ENCODE measurements at places on chromosomes 12 and 14.
A peak's percentile ranks its signal among the peaks of the same experiment; 100 is the strongest.

DNA sequence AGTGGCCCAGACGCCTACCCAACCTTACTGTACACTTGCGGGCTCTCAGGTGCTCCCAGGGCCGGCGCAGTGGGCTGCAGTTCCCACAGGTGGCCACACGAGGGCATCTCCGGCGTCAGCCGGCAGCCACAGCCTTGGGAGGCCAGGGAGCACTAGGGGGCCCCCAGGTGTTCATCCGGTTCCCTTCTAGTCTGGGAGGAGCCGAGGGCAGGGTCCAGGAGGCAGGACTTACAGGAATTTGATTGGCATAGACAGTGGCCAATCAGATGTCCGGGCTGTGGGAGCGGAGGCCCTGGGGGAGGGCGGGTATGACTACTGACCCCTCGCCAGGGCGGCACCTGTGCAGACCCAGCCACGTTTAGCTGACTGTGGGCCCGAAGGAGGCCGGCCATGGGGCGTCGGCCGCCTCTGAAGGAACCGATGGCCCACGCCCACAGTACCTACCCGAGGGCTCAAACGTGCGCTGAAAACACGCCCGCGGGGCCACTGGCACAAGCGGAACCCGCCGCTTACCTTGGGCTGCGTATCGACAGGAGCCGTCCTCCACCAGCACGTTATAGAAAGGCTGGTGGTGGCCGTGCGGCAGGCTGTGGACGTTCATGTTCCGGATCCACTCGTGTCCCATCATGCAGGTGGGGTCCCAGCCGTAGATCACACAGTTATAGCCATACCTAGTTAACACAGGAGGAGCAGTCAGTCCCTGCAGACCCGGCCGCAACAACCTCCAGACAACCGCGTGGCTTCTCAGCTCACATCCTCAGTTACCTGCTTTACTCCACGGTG lies 34.8 kb downstream of the FBXO21 start:
- no peak overlapping the region for H3K4me3 ChIP-seq
- peaks cover 61% of the 10 kb centered on the region for H3K36me3 ChIP-seq
- H3K27me3 ChIP-seq: no peaks in the 10 kb centered on the region
- peak; percentile 28 for DNase-seq

DNA sequence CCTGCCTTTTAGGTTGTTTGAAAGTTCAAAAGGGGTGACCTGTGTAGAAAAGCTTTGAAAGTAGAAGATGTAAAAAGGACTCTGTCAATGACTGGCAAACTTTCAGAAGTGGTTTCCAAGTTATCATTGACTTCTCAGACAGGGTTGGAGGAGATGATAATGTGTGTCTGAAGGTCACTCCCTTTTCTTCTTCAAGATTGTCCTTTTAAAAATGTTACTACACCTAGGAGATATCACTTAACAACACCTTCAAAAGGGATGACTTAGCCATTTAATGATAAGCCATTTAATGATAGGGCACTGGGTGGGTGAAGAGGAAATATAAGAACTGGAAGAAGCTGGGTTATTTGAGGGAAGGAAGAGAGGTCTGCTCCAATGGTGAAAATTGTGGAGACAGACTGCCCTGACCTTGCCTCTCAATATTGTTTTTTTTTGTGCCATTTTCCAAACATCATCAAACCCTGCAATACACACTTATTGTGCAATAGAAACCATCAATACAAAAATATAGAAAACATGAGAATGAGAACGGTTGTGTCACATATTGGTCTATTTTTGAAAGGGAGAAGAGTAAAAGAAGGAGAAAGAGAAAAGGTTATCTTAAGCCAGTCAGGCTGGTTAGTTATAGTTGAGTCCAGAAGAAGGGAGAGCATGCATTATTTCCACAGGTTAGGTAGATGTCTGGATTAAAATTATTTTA lies 38.8 kb downstream of the BEST3 start:
- H3K4me1 ChIP-seq: peaks cover 17% of the 10 kb centered on the region
- no peak overlapping the region for H3K4me3 ChIP-seq
- H3K27me3 ChIP-seq: no peaks in the 10 kb centered on the region

DNA sequence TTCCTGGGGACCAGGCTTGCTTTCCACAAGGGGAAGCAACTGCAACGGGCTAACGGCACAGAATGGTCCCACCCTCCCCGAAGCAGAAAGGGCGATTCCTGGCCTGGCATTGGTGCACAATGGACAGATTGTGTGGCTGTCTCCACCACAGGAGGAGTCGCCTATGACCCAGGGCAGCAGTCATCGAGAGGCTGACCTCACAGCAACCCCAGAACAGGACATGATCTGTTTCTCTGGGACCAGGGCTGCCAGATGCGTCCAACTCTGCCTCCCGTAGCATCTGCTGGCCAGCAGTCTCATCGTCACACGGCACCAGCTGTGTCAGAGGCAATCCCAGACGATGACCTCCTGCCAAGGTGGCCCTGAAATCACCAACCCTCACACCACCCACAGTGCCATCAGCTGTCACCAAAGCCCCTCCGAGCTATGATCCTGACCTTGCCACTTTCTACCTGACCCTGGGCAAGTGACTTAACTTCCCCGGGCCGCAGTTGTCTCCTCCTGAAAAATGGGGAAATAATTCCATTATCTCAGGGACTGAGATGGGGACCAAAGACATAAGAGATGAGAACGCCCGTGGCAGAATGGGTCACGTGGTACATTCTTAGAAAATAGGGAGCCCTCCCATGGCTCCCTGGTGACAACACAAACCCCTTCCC lies 86.7 kb downstream of the CHGA start:
- peaks cover 5% of the 10 kb centered on the region for H3K36me3 ChIP-seq
- no peak for DNase-seq
- no peaks in the 10 kb centered on the region for H3K27me3 ChIP-seq
- H3K4me1 ChIP-seq: peaks cover 47% of the 10 kb centered on the region
- H3K27ac ChIP-seq: no peak overlapping the region

DNA sequence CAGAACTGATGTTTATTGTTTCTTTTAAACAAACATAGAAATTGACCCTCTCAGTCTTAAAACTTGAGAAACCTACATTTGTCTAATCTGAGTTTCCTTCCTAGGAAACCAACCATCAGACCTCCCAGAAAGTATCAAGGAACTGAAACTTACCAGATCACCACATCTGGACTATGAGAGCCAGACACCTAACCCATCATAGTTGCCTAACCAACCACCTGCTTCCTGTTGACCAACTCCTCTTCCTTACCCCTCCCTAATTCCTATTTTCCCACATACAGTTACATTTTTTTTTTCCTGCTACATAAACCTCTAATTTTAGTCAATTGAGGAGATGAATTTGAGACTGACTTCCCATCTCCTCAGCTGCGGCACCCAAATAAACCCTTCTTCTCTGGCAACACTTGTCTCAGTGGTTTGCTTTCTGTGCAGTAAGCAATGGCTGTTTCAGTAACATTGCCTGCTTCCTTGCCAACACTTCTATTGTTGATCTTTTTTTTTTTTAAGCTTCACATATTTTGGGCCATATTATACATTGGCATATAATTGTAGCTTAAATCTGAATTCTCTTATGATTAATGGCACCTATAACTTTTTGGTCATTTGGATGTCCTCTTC lies 34.3 kb downstream of the KLRD1 start:
- H3K27me3 ChIP-seq: no peaks in the 10 kb centered on the region
- H3K4me1 ChIP-seq: peaks cover 7% of the 10 kb centered on the region
- DNase-seq: peak; percentile 3
- no peak overlapping the region for H3K4me3 ChIP-seq

- no peaks in the 10 kb centered on the region for H3K4me1 ChIP-seq
- H3K36me3 ChIP-seq: no peaks in the 10 kb centered on the region
- H3K27me3 ChIP-seq: no peaks in the 10 kb centered on the region
- H3K27ac ChIP-seq: no peak overlapping the region
These were observed 432.6 kb downstream of the LRIG3 start for GRCh38 chr12:58487678-58488161.

DNA sequence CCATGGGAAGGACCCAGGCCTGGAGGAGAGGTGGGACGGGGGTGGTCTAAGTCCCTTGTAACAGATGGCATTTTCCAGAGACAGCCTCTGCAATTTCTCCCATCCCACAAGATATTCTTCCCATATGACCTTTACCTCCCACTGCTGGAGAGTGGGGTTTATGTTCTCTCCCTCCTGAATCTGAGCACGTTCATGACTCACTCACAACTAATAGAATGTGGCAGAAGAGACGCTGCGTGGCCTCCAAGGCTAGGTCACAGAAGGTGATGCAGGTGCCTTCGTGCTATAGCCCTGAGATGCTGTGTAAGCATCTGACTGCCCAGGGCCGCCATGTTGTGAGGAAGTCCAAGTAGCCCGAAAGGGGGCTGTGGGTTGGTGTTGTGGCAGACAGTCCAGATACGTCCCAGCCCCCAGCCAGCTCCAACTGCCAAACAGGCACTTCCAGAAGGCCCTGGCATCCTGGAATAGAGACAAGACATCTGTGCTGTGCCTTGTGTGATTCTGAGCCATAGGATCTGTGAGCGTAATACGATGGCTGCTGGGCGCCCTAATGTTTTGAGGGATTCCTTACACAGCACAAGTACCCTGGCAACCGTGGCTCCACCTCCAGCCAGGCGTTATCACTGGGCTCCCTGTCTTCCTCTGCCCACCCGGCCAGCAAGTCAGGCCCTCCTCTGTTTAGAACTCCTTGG lies 56.1 kb upstream of the NCOR2 start:
- peaks cover 40% of the 10 kb centered on the region for H3K4me1 ChIP-seq
- no peaks in the 10 kb centered on the region for H3K27me3 ChIP-seq
- no peak overlapping the region for H3K4me3 ChIP-seq
- no peak for DNase-seq

DNA sequence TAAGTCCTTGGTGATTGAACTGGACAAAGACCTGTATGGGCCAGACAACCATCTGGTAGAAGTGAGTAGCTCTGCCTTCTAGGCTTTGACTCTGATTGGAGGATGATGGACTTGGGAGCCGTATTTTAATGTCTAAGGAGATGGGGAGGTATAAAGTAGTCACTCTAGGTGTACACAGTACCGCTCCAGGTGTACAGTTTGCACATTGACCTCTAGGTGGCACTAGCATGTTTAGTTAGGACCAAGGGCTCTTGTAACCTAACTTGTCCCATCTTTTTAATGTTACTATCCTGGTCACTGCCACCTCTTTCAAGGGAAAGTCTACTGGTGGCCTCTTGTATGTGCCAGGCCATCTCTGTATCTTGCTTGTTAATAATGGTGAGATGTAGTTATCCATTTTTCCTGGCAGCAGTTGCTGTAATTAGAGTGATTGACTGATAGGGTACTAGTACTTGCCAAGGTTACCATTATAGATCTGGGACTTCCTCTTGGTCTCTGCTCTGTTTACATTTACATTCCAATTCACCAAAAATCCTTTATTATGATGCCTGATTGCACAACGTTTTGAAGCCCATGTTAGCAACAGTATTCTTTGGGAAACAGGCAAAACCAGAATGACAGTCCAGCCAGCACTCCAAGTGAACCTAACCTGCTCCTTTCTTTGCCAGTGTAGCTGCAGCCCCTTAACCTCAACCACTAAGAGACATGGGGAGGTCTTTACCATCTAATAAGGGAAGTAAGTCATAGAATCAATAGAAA lies 3.6 kb downstream of the SMARCD1 start:
- H3K4me3 ChIP-seq: peak overlapping the region; percentile 48
- peak; percentile 68 for DNase-seq
- no peaks in the 10 kb centered on the region for H3K27me3 ChIP-seq

- H3K4me3 ChIP-seq: no peak overlapping the region
- no peak for DNase-seq
- H3K27me3 ChIP-seq: no peaks in the 10 kb centered on the region
- H3K36me3 ChIP-seq: peaks cover 5% of the 10 kb centered on the region
- no peaks in the 10 kb centered on the region for H3K4me1 ChIP-seq
These were observed 197.1 kb downstream of the MED13L start for GRCh38 chr12:116080415-116080814.

GRCh38 chr14:91509083-91509877 lies 830 bp downstream of the PPP4R3A start:
- H3K36me3 ChIP-seq: peaks cover 2% of the 10 kb centered on the region
- peaks cover 5% of the 10 kb centered on the region for H3K4me1 ChIP-seq
- no peaks in the 10 kb centered on the region for H3K27me3 ChIP-seq
- peak overlapping the region; percentile 93 for H3K4me3 ChIP-seq
- peak overlapping the region; percentile 68 for H3K27ac ChIP-seq

DNA sequence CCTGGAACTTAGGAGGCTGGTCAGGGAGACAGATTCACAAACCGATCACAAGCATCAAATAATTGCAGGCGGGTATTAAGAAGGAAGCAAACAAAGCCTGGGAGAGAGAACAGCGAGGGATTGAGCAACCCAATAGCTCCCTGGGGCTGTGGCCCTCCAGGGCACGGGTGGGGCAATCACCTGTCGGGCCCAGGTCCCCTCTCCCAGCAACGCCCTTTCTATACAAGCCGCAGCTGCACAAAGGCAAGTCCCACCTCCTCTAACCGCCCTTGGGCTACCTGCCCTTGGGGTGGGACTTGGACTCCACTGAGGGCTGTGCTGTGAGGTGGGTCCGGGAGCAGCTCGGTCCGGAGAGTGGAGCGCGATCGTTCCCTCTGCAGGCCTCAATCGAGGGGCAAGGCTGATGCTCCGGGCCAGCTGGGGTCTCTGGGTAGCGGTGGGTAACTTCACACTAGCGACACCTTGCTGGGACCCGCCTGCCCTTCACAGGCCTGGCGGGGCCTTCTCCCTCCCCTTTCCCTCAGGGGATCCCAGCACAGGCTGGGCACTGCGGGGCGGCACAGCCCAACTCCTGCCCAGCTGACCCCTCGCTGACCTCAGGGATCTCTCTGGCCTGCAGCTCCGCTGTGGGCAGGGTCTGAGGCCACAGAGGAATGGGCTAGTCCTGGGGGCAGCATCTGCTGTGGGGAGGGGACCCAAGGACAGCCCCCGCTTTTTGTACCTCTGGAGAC lies 8.0 kb downstream of the PHB2 start:
- peaks cover 16% of the 10 kb centered on the region for H3K4me1 ChIP-seq
- no peak for DNase-seq
- no peaks in the 10 kb centered on the region for H3K27me3 ChIP-seq
- no peak overlapping the region for H3K4me3 ChIP-seq
- peak overlapping the region; percentile 4 for H3K27ac ChIP-seq

DNA sequence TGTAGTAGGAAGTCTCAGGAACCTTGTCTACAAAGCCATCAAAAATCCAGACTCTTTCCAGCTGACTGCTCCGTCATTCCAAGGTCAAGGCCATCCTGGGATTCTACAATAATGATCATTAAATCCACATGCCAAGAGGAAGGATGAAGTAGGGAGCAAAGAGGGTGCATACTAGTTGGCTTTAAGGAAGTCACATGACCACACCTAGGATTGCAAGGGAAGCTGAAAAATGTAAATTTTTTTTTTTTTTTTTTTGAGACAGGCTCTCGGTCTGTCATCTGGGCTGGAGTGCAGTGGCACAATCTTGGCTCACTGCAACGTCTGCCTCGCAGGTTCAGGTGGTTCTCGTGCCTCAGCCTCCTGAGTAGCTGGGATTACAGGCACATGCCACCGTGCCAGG lies 7.3 kb upstream of the MRPL42 start:
- no peak overlapping the region for H3K27ac ChIP-seq
- no peaks in the 10 kb centered on the region for H3K27me3 ChIP-seq
- no peak for DNase-seq
- no peaks in the 10 kb centered on the region for H3K36me3 ChIP-seq
- no peak overlapping the region for H3K4me3 ChIP-seq

- H3K4me3 ChIP-seq: no peak overlapping the region
- DNase-seq: peak; percentile 22
- H3K36me3 ChIP-seq: peaks cover 36% of the 10 kb centered on the region
- no peaks in the 10 kb centered on the region for H3K4me1 ChIP-seq
- no peaks in the 10 kb centered on the region for H3K27me3 ChIP-seq
These were observed 119.2 kb downstream of the FIGNL2 start for GRCh38 chr12:51729331-51729730.

GRCh38 chr12:12663644-12664294 lies 32.2 kb downstream of the GPR19 start:
- DNase-seq: no peak
- no peaks in the 10 kb centered on the region for H3K4me1 ChIP-seq
- H3K36me3 ChIP-seq: no peaks in the 10 kb centered on the region
- H3K4me3 ChIP-seq: no peak overlapping the region
- no peak overlapping the region for H3K27ac ChIP-seq
- H3K27me3 ChIP-seq: no peaks in the 10 kb centered on the region

All from mesenchymal stem cell (in vitro differentiated cells and primary cell).